ENCODE measurements at places on chromosomes 3 and 15. TPM values are rescaled to one million over a fixed set of nuclear protein-coding genes. Genes with fewer than 3 reads are reported as not detected.

The RTF1 gene
- 15.4 TPM for total RNA-seq

The MESP2 gene
- total RNA-seq: not detected

The DZIP1L gene
- total RNA-seq: 5.9 TPM

DNA sequence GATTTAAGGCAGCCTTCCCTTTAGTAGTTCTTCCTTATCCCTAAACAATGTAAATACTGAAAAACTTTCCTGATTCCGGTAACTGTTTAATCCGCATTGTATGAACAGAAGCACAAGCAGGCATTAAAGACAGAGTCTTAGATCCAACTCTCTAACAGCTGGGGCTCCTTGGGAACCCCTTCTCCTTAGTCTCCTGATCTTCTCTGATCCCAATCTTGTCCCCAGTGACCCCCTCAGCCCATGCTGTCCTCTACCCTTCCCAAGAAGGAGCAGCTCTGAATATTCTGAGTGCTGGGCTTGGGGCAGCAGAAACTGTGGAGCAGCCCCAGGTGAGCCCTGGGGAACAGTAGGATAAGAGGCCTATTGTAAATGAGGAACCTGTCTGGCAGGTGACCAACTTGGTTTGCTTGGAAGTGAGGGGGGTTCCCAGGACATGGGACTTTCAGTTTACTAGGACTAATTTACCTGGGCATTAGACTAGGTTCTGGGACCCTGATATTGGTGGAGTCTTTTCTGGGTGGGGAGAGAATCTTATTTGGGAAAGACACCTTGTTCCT, 13.0 kb upstream of the SLC30A4 start:
- H3K27me3 ChIP-seq: no peaks in the 10 kb centered on the region
- no peak for DNase-seq
- H3K36me3 ChIP-seq: no peaks in the 10 kb centered on the region
- H3K27ac ChIP-seq: no peak overlapping the region

- H3K36me3 ChIP-seq: no peaks in the 10 kb centered on the region
- no peaks in the 10 kb centered on the region for H3K27me3 ChIP-seq
- H3K27ac ChIP-seq: no peak overlapping the region
- no peaks in the 10 kb centered on the region for H3K4me1 ChIP-seq
Measured at GRCh38 chr3:120029749-120030148, 64.5 kb downstream of the GSK3B start.

DNA sequence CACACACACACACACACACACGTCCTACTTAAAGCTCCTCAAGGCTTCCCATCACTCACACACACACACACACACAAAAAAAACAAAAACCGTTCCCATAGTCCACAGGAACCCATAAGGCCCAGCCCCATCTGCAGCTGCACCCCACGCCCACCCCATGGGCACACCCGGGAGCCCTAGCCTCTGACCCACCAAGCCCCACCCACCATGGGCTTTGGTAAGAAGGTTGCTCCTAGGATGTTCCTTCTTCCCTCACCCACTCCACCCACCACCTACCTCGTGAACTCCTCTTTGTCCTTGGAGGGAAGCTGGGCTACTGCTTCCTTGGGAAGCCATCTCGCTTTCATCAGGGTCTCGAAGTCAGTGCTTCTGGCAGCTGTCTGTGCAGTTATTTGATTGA, 115.1 kb downstream of the TPRA1 start:
- DNase-seq: no peak
- no peak overlapping the region for H3K27ac ChIP-seq
- H3K36me3 ChIP-seq: no peaks in the 10 kb centered on the region
- H3K4me3 ChIP-seq: no peak overlapping the region
- H3K4me1 ChIP-seq: peaks cover 4% of the 10 kb centered on the region

GRCh38 chr15:33405096-33405495, 94.3 kb downstream of the RYR3 start:
- DNase-seq: no peak
- no peaks in the 10 kb centered on the region for H3K4me1 ChIP-seq
- H3K36me3 ChIP-seq: no peaks in the 10 kb centered on the region
- H3K27me3 ChIP-seq: no peaks in the 10 kb centered on the region

The PLA2G4D gene
- not detected for total RNA-seq

DNA sequence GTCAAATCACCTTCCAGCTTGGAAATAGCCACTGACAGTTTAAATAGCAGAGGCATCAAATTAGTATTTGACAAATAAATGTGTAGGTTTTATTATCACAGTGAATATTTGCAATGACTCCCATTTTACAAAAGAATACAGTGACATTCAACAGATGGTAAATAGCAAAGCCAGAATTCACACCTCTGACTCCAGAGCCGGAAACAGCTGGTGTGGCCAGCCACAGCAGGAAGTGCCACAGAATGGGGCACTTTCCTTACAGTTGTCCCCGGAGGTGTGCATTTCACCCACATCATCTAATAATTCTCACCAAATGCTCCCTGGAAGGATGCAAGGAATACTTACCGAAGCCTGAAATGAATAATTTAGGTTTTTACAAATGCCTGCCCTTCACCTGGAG, 295.7 kb upstream of the WNT5A start:
- H3K27me3 ChIP-seq: no peaks in the 10 kb centered on the region
- DNase-seq: no peak
- H3K4me3 ChIP-seq: no peak overlapping the region
- H3K27ac ChIP-seq: no peak overlapping the region
- no peaks in the 10 kb centered on the region for H3K4me1 ChIP-seq
- H3K36me3 ChIP-seq: no peaks in the 10 kb centered on the region

GRCh38 chr3:11755276-11755675, 91.4 kb downstream of the TAMM41 start:
- H3K4me1 ChIP-seq: no peaks in the 10 kb centered on the region
- H3K27ac ChIP-seq: no peak overlapping the region
- no peaks in the 10 kb centered on the region for H3K27me3 ChIP-seq
- no peak for DNase-seq
- H3K36me3 ChIP-seq: no peaks in the 10 kb centered on the region

- no peak overlapping the region for H3K4me3 ChIP-seq
- DNase-seq: no peak
- no peak overlapping the region for H3K27ac ChIP-seq
- no peaks in the 10 kb centered on the region for H3K36me3 ChIP-seq
- H3K27me3 ChIP-seq: no peaks in the 10 kb centered on the region
Measured at GRCh38 chr3:61154457-61155198, 96.6 kb downstream of the FHIT start.

- H3K4me3 ChIP-seq: no peak overlapping the region
- no peak overlapping the region for H3K27ac ChIP-seq
- no peaks in the 10 kb centered on the region for H3K36me3 ChIP-seq
- no peaks in the 10 kb centered on the region for H3K27me3 ChIP-seq
- H3K4me1 ChIP-seq: no peaks in the 10 kb centered on the region
Measured at GRCh38 chr3:108907194-108907593, 46.5 kb downstream of the GUCA1C start.

- no peak overlapping the region for H3K27ac ChIP-seq
- no peak overlapping the region for H3K4me3 ChIP-seq
- no peaks in the 10 kb centered on the region for H3K36me3 ChIP-seq
- DNase-seq: no peak
- no peaks in the 10 kb centered on the region for H3K27me3 ChIP-seq
Measured at GRCh38 chr3:133956982-133957381, 61.3 kb upstream of the RAB6B start.

DNA sequence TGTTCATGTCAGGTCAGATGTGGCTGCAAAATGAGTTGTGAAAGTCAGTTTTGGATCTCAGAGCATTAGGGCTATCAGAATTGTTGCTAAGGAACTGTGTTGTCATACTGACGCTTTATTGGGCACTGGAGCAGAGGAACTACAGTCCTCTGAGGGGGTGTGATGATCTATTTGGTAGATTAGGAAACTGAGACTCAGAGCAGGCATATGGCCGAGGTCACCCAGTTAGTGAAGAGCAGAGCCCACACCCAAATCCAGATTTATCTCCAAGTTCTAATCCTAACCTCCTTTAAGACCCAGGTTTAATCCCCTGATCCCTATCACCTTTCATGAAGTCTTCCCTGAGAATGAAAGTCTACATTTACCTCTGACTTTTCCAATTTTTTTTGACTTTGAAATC, 25.6 kb upstream of the GLCE start:
- H3K36me3 ChIP-seq: no peaks in the 10 kb centered on the region
- H3K4me1 ChIP-seq: peaks cover 46% of the 10 kb centered on the region
- no peak overlapping the region for H3K4me3 ChIP-seq
- DNase-seq: no peak
- H3K27me3 ChIP-seq: no peaks in the 10 kb centered on the region

GRCh38 chr3:197422506-197422905, 124.1 kb upstream of the DLG1 start:
- DNase-seq: no peak
- no peaks in the 10 kb centered on the region for H3K4me1 ChIP-seq
- H3K4me3 ChIP-seq: no peak overlapping the region
- no peak overlapping the region for H3K27ac ChIP-seq
- H3K36me3 ChIP-seq: no peaks in the 10 kb centered on the region

GRCh38 chr3:37997791-37998370, 7.3 kb downstream of the VILL start:
- no peaks in the 10 kb centered on the region for H3K27me3 ChIP-seq
- H3K27ac ChIP-seq: peak overlapping the region; percentile 68
- no peaks in the 10 kb centered on the region for H3K36me3 ChIP-seq
- H3K4me3 ChIP-seq: no peak overlapping the region

GRCh38 chr3:181486141-181486885, 225.4 kb upstream of the SOX2 start:
- no peaks in the 10 kb centered on the region for H3K36me3 ChIP-seq
- peaks cover 5% of the 10 kb centered on the region for H3K4me1 ChIP-seq
- no peak overlapping the region for H3K4me3 ChIP-seq
- DNase-seq: no peak
- H3K27me3 ChIP-seq: no peaks in the 10 kb centered on the region

The C3orf18 gene
- 1.8 TPM for total RNA-seq

The MESP1 gene
- total RNA-seq: 0.50 TPM

GRCh38 chr15:86384186-86384585, 304.5 kb downstream of the AGBL1 start:
- H3K27ac ChIP-seq: no peak overlapping the region
- no peak overlapping the region for H3K4me3 ChIP-seq
- H3K27me3 ChIP-seq: peaks cover 2% of the 10 kb centered on the region
- DNase-seq: no peak
- no peaks in the 10 kb centered on the region for H3K36me3 ChIP-seq

The DOCK3 gene
- not detected for total RNA-seq

- H3K4me3 ChIP-seq: no peak overlapping the region
- no peak overlapping the region for H3K27ac ChIP-seq
- no peak for DNase-seq
- no peaks in the 10 kb centered on the region for H3K36me3 ChIP-seq
- no peaks in the 10 kb centered on the region for H3K4me1 ChIP-seq
Measured at GRCh38 chr15:77865701-77866100, 211.8 kb downstream of the TBC1D2B start.

- no peaks in the 10 kb centered on the region for H3K36me3 ChIP-seq
- no peak for DNase-seq
- H3K27me3 ChIP-seq: no peaks in the 10 kb centered on the region
- no peak overlapping the region for H3K27ac ChIP-seq
- H3K4me3 ChIP-seq: no peak overlapping the region
- no peaks in the 10 kb centered on the region for H3K4me1 ChIP-seq
Measured at GRCh38 chr15:86295511-86295910, 215.8 kb downstream of the AGBL1 start.

The GOLGA8R gene
- 1.3 TPM for total RNA-seq

The SAMMSON gene
- total RNA-seq: not detected

DNA sequence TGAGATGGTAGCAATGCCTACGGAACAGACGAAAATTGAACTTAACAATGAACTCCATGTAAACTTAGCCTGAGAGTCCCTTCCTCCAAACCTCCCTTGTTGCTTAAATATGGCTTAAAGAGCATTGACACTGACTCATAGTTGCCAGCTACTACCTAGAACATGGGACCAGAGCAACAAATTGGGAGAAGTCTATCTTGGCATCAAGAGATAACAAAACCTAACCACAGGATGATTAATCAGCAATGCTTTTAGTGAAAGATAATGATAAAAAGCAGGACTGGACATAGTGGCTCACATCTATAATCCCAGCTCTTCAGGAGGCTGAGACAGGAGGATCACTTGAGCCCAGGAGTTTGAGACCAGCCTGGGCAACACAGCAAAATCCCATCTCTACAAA, 117.8 kb upstream of the MNS1 start:
- no peaks in the 10 kb centered on the region for H3K36me3 ChIP-seq
- H3K4me3 ChIP-seq: no peak overlapping the region
- no peak for DNase-seq
- no peaks in the 10 kb centered on the region for H3K27me3 ChIP-seq

GRCh38 chr3:70042641-70043040, 43.1 kb downstream of the SAMMSON start:
- no peaks in the 10 kb centered on the region for H3K27me3 ChIP-seq
- no peaks in the 10 kb centered on the region for H3K4me1 ChIP-seq
- no peaks in the 10 kb centered on the region for H3K36me3 ChIP-seq
- no peak overlapping the region for H3K4me3 ChIP-seq
- H3K27ac ChIP-seq: no peak overlapping the region
- no peak for DNase-seq

DNA sequence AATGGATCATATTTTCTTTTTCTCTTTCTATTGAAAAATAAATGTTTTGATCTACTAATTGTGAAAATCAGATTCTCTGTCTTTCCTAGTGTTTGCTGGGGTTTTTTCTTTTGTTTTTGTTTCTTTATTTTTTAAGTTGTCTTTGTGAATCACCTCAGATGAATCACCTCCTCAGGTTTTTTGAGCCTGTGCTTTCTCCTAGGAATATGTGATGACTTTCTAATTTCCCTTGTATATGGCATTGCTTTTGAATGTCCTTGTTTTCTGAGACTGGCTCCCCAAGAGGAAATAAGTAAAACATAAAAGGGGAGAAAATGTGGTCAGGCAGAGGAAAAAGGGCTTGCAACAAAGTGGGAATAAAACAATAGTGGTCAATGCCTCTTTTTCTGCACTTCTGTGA, 750.0 kb downstream of the ZPLD1 start:
- no peak overlapping the region for H3K4me3 ChIP-seq
- DNase-seq: no peak
- no peak overlapping the region for H3K27ac ChIP-seq
- H3K27me3 ChIP-seq: no peaks in the 10 kb centered on the region
- no peaks in the 10 kb centered on the region for H3K4me1 ChIP-seq

DNA sequence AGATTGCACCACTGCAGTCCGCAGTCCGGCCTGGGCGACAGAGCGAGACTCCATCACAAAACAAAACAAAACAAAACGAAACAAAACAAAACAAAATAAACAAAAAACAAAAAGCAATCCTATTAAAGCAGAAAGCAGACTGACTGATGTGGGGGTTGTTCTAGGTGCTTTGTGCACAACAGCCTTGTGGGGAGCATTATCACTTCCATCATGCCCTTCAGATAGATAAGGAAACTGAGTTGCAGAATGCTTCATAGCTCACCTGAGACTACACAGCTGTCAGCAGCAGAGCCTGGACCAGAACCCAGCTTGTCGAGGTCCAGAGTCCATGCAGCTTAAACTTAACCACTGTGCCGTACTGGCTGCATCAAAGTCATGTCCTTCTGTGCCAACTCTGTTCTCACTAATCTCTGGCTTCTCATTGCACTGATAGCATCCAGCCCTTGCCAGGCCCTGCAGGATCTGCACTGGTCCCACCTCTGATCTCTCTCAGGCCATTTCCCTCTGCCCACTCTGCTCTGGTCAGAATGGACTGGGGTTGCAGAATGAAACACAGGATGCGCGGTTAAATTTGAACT, 47.6 kb upstream of the MRPS22 start:
- no peak for DNase-seq
- H3K4me3 ChIP-seq: no peak overlapping the region
- H3K27ac ChIP-seq: no peak overlapping the region
- H3K36me3 ChIP-seq: no peaks in the 10 kb centered on the region
- H3K4me1 ChIP-seq: peaks cover 23% of the 10 kb centered on the region

The MST1 gene
- total RNA-seq: 262 TPM

Data from liver (tissue), 10 donors.